HCT116 (cell line): ENCODE measurements at places on chromosomes 16 and 17. TPM values are rescaled to one million over a fixed set of nuclear protein-coding genes. Genes with fewer than 3 reads are reported as not detected.

ITGA2B gene
- total RNA-seq, result 7.6 TPM

DNA sequence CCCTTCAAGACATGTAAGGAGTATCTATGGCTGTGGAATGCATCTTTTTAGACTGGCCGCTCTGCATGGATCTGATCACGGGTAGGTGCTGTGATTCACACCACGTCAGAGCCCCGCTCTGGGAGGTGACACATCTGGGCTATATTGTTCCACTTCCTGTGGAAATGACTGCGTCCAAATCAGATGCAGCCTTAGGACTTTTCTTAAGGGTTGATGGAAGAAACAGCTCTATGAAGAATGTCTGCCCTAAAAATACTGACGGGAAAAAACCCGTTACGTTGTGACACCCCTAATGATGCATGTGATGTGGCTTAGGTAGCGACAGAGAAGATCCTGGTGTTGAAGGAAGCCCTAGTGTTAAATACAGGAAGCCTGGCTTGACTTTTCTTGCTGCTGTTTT, 12.2 kb downstream of the BANP start:
- DNase-seq, result no peak

DNA sequence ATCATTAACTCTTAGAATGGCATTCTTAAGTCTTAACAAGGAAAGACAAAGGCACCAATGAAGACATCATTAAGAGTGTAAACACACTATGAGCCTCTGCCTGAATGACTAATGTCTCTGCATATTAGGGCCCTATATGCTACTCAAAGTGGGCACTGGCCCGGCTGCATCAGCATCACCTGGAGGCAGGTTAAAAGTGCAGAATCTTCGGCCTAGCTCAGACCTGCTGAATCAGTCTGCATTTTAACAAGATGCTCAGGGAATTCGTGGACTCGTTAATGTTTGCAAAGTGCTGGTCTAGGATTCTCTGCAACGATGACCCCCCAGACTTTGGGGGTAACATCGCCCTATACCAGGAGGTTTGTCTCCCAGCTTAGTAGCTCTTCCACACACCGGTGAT, 6.7 kb downstream of the MPP3 start:
- no peak for DNase-seq

GRCh38 chr17:57565176-57565575, 179.9 kb downstream of the CCDC182 start:
- DNase-seq, result no peak

CACNG3 gene
- not detected for total RNA-seq

DNA sequence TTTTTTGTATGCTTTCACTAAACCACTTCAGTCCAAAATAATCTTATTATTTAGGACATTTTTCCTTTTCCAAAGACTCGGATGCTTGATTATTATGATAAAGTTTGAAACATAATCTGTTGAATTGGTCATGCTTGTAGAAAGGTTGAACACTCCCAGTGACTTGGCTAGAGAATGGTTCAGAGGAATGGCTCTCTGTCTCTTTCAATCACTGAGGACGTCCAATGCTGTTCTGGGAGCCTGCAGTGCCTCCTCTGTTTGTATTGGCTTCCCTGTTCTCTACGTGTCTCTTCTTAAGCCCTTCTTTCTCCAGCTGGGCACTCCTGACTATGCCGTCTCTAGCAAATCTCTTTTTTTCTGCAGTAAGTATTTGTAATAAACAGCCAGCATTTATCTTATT, 369.0 kb upstream of the DYNLRB2 start:
- DNase-seq, result no peak

ARL16 gene
- 47.5 TPM for total RNA-seq

GRCh38 chr17:71349908-71350600, 770.8 kb upstream of the SOX9 start:
- no peak for DNase-seq

- no peak for DNase-seq
Observed at GRCh38 chr17:76654408-76654807, 10.9 kb upstream of the ST6GALNAC1 start.

DNA sequence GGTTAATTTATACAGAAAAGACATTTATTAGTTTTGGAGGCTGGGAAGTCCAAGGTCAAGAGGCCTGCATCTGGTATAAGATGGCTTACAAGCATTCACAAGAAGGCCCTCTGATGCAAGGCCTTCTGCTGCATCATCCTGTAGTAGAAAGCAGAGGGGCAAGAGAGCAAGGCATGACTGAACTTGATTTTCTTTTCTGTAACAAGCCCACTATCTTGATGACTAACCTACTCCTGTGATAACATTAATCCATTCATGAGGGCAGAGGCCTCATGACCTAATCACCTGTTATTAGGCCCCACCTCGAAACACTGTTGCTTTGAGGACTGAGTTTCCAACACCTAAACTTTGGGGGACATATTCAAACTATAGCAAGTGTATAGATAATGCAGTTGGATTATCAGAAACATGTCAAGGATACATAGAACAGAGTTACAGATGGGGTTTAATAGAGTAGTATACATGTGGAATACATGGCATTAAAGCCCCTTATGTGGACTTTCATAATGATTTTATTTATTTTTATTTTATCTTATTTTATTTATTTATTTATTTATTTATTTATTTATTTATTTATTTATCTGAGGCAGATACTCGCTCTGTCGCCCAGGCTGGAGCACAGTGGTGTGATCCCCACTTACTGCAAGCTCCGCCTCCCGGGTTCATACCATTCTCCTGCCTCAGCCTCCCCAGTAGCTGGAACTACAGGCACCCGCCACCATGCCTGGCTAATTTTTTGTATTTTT, 88.2 kb downstream of the CHD9 start:
- DNase-seq, result no peak

DNA sequence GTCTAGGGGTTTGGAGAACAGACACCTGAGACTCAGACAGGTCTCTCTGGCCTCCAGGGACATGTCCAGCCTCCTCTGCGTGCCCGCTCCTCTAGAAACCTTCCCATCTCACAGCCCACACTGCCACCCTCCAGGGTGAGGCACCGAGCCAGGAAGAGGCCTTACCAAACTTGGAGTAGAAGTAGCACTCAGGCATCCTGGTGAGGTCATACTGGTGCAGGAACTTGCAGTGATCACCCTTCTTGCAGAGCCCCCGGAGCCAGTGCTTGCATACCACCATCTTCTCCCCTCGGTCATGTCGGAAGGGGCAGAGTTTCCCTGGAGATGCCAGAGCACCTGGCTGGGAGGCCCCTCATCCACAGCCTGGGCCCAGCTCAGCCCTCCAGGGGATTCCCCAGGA, 4.2 kb downstream of the CPSF4L start:
- DNase-seq, result no peak

DNA sequence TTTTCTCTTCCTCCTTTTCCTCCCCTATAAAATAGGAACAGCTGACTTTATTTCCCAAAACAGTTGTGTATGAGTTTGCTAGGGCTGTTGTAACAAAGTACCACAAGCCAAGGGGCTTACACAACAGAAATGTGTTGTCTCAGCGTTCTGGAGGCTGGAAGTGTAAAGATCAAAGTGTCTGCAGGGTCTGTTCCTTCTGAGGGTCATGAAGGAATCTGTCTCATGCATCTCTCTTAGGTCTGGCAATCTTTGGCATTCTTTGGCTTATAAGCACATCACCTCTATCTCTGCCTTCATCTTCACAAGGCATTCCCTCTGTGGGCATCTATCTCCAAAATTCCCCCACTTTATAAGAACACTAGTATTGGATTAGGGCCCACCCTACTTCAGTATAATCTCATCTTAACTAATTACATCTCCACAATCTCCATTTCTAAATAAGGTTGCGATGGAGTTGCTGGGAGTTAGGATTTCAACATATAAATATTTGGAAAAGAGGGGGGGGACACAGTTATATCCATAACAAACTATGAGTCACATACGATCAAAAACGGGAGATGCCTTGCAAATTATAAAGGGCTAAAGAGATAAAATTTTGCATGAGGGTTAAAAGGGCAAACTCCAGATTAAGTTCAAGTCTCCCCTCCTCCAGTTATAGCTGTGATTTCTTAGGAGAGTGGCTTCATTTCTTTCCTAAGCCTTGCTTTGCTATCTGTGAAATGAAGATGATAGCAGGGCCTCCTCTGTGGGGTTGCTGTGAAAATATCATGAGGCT, 109.7 kb downstream of the VAT1L start:
- DNase-seq, result no peak

GRCh38 chr16:17222871-17223401, 247.8 kb downstream of the XYLT1 start:
- DNase-seq, result no peak

OTOP3 gene
- not detected for total RNA-seq

TEX14 gene
- total RNA-seq, result 0.89 TPM

REXO5 gene
- 10.5 TPM for total RNA-seq
